ENCODE measurements at places on chromosomes 2 and 18. TPM values are rescaled to one million over a fixed set of nuclear protein-coding genes. Genes with fewer than 3 reads are reported as not detected.

- no peak for DNase-seq
Measured at GRCh38 chr18:58714259-58714658, 43.0 kb downstream of the MALT1 start.

DNA sequence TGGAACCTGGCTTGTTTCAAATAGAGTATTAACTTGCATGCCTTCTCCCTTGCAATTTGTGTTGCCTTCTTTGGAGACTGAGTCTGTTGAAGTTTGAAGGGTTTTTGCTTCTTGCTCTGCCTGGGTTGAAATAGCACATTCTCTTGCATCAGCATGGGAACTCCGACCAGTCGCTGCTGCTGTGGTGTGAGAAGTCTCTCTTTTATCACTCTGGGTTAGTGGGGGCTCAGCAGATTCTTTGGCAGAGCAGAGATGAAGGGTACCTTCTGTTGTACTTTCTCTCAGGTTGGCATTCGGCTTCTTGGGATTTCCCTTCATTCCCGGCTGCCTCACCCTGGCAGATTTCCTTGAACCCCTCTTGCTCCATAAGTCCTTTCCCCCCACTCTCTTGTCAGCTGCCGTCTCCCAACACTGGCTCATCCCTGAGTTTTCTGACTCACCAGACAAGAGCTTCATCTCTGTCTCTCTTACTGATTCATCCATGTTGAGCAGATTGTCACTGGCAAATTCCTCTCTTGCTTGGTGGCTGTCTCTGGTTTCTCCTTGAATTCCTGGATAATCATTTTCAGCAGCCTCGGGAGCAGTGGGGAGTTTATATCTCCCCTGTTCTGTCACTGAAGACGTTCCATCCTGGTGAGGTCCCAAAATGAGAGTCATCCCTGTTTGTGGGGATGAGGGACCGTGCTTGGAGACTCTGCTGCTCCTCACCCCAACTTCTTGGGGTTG, 49.9 kb downstream of the ALPK2 start:
- no peak for DNase-seq

DNA sequence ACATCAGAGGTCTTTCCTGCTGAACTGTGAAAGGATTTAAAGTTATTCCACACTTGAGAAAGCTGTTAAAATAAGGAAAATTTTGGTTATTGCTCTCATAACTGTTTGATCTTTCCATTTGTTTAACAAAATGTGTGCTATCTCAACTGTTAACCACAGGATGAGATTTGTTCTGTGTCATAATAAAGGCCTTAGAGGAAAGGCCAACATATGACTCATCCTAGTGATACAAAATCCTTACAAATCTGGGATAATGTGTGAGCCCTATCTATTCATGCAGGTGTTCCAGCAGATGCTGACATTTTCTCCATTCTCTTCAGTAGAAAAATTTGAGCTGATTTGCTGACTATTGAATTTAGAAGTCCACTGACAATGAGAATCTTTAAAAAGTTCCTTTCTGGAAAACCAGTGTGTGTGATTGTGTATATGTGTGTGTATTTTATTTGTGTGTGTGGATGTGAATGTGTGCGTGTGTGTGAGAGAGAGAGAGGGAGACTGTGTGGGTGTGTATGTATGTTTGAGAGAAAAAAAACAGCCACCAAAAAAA, 1111.9 kb upstream of the GYPC start:
- DNase-seq: no peak

- no peak for DNase-seq
Measured at GRCh38 chr2:218822622-218823021, 9.0 kb downstream of the PRKAG3 start.

DNA sequence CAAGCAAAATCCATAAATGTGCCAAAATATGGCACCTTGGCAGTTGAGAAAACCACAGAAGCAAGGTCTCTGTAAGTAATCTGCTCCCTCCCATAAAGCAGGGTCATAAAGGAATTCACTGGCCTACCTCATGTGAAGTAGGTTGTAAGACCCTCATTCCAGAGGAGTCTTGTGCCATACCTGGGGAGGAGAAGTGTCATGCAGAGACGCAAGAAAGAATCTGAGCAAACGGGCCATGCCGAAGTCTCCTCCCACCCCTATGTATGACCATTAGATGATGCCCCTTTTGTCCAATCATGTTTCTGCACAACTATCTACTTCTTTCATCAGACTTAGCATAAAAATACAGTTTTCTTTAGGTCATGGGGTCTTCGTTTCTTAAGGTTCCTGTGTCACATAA, 14.6 kb downstream of the NMUR1 start:
- DNase-seq: no peak

DNA sequence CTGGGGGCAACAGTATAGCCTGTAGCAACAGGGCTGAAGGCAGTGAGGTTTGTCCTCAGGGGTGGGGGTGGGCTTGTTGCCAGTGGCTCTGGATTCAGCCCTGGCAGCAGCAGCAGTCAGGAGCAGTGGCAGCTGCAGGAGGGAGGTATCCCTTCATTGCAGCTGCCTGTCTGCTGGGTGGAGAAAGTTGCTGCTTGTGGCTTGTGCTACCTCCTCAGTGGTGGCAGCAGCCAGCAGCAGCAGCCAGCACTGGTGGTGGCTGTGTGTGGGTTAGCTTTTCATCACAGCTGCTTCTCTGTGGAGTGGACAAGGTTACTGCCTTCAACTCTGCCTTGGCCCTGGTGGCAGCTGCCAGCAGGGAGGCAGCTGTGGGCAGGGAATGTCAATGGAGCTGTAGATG, 94.9 kb downstream of the ARL6IP6 start:
- DNase-seq: no peak

DNA sequence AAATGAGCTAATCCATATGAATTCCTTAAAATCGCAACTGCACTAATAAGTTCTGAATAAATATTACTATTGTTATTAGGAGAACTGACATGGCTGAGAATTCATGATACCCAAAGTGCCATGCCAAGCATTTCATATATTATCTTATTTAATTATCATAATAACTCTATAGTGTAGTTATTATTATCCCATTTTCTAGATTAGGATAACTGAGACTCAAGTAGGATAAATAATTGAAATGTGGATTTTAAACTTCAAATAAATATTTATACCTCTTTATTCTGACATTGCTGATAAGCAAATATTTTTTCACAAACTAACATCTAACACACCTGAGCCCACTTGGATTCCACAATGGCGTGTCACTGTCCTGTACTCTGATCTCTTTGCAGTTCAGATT, 492.7 kb downstream of the IRS1 start:
- DNase-seq: no peak

DNA sequence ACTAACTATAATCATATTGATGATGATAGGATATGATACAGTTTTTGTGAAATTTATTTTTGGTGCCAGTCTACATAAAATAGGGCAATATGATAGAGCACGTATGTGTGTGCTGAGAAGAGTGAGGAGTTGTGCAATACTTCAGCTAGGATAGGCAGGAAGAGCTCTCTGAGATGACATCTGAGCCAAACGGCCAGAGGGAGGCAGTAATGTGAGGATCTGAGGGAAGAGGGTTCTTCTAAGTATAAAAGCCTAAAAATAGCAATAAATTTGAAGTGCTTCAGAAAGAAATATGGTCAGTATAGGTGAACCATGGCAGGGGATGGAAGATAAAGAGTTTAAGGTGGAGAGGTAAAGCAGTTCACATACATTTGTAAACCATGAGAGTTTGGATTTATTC, 102.5 kb downstream of the OLA1 start:
- no peak for DNase-seq

DNA sequence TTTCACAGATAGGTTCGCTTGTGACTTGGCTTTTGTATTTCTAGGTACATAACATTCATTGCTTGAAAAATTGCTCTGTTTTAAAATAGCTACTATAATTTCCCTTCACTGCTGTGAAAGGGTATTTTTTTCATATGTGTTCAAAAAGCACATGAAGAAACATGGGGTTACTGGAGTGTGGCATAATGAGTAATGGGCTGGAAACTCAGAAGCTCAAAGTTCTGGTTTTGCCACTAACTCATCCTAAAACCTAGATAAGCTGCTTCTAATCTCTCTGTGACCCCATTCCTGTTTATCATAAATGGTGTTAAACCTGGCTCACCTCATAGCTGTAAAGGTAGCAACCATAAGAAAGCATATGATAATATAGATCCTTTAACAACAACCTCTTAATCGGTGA, 319.3 kb downstream of the PTPRM start:
- no peak for DNase-seq

DNA sequence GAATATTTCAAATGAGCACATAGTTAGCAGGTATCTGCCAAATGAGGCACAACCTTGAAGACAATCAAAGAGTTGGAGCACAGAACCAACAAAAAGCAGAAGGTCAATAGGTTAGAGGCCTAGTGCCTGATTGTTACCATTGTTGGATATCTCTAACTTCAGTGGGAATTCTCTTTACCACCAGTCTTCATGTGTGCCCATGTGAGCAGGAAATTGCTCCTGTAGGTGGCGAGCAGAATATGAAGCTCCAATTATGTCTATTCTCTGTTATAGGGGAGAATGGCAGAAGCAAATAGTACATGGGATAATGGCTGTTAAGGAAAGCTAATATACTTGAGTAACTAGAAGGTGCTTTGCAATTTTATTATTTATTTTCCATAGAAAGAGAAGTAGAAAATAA, 14.9 kb upstream of the ZNF385B start:
- no peak for DNase-seq

DNA sequence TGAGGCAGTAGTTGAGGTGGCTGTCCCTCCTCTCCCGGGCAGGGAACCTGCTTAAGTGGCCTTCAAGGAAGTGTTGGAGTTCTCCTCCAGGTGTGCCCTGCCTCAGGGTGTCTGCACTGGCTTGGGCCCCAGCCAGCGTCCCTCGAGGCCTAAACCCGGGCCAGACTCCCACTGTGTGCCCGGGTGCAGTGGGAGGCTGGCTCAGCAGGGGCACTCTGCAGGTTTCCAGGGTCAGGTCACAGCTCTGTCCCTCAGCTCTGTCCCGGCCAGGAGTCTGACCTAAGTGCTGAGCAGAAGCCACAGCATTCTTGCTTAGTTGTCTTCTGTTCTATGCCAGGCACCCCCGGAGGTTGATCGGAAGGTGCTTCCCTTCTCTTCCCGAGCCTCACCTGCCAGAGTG, 69.0 kb upstream of the OTOS start:
- no peak for DNase-seq

DNA sequence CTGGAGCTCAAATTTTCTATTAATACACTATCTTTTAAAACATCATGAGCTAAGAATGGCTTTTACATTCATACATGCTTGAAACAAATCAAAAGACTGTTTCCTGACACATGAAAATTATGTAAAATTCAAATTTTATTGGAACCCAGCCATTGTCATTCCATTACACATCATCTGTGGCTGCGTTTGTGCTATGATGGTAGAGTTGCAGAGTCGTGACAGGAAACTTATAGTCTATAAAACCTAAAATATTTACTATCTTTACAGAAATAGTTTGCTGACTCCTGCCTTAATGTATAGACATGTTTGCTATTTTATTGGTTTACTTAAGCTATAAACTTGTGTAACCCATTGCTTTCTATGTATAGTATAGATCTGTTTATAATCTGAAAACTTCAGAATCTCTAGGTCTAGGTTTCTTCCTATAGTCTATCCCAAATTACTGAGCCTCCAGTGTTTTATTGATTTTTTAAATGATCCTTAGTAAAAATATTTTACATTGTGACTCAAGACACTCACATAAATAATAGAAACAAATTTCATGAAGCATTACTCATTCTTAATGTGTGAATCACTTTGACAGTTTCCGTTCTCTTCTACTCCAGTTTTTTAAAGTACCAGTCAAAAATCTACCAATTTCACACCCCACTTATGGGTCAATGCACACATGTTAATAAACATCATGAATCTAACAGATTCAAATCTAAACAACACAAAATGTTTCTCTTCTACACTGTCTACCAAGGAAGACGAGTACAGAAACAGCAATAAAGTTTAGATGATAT, 26.4 kb upstream of the MRPL19 start:
- no peak for DNase-seq

DNA sequence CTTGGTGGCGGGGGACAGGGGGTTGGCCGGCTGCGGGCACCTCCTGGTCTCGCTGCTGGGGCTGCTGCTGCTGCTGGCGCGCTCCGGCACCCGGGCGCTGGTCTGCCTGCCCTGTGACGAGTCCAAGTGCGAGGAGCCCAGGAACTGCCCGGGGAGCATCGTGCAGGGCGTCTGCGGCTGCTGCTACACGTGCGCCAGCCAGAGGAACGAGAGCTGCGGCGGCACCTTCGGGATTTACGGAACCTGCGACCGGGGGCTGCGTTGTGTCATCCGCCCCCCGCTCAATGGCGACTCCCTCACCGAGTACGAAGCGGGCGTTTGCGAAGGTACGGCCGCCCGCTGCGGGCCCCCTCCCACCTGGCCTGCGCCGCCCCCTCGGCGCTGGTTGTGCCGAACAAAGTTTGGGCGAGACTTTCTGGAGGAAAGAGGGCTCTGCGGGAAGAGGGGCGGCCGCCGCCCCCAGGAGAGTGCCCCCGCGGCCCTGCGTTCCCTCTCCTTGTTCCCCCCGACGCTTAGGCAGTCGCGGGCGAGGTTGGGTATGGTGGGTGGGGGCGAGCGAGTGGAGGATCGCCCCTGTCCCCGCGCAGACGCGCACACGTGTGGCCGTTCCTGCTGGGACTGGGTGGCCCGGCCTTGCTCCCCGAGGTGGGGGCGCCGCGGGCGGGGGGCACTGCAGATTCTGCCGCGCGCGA, 866 bp downstream of the CRIM1 start:
- DNase-seq: no peak

GRCh38 chr2:124959581-124959980, 934.5 kb downstream of the CNTNAP5 start:
- DNase-seq: no peak

- DNase-seq: no peak
Measured at GRCh38 chr2:627340-627709, 49.9 kb downstream of the TMEM18 start.

DNA sequence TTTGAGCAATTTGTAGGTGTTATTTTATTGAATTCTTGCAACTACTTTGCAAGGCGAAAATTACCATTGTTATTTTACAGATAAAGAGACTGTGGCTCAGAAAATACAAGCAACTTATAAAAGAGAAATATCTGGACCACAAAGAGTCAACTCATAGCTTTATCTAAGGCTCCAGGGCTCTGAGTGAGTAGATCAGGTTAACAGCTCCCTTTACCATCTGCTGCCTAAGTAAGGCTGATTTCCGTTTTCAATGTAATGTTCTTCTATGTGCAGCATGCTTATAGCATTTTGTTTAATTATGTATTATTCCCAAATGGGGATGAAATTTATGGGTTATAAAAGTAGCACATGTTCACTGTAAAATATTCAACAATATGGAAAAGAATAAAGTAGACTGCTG, 299.1 kb upstream of the TNP1 start:
- no peak for DNase-seq

DNA sequence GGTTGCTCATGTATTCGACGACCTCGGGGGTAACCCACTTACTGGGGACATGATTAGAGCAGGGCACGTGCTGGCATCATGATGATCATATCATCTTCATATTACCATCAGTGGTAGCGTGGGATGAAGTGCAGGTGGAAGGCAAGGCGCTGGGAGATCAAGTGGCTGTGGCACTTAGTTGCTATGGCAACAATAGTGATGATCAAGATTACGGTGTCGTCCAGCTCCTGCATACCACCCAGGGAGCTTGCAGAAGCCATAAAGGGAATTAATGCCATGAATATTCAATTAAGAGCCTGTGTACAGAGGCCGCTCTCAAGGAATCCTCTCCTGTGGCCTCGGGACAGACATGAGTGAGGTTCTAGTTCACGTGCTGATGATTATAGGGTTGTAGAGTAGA, 237.2 kb upstream of the COPS8 start:
- DNase-seq: no peak

- no peak for DNase-seq
Measured at GRCh38 chr2:32289165-32289999, 11.7 kb downstream of the YIPF4 start.

- no peak for DNase-seq
Measured at GRCh38 chr2:53233759-53234547, 533.7 kb upstream of the CHAC2 start.

Gene KLHL30
- polyA plus RNA-seq: 20.7 TPM

Gene NXPH2
- polyA plus RNA-seq: 13.0 TPM

Gene NEURL3
- polyA plus RNA-seq: 0.19 TPM

Gene ARHGAP25
- 2.6 TPM for polyA plus RNA-seq
